ENCODE measurements at places on chromosomes 1 and 21.
A peak's percentile ranks its signal among the peaks of the same experiment; 100 is the strongest.

DNA sequence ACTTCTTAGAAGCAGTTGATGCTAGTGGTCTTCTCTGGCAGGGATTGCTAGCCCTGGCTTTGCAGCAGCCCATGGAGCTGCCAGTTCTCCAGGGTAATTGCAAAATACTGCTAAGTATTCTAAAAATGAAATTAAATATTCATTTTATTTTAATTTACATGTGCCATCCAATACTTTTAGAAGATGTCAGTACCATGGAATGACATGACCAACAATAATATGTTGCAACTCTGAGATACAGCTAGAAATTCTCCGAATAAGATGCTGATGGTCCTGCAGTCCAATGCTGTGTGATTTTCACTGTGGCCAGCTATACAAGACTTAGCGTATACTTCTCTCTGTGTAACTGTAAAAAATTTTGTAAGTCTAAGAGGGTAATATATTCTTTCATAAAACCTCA lies 20.0 kb upstream of the WARS2 start:
- no peak for DNase-seq

- no peak for DNase-seq
Measured at GRCh38 chr1:160685266-160685665, 26.4 kb downstream of the CD48 start.

DNA sequence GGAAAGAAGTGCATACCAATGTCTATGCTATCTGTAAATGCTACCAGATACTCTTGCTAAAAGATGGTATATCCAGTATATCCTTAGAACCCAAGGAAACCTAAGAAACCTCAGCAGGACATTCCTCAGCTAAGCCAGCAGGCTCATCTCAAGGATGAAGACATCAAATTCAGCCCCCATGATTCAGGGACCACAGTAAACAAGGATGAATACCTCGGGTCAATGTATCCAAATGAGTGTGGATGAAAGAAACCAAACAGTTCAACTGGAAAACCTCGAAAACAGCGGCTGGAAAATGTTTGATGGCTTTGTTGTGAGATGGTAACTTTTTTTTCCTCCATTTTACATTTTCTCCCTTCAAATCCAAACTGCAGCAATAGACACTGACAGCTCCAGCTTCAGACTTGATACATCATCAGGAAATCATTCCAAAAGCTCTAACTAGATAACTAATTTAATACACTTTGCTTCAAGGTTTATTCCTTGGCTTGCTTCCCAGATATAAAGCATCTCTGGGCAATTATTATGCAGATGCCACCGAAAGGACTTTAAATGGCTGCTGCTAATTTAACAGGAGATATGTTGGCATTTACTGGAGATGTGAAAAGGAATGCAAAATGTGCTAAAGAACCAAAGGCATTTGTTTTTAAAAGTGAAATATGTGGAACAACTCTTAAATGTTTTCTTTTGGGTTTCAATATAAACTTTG lies 73.6 kb downstream of the SMYD2 start:
- no peak for DNase-seq

GRCh38 chr1:241615043-241615974 lies 24.9 kb downstream of the CHML start:
- DNase-seq: no peak

DNA sequence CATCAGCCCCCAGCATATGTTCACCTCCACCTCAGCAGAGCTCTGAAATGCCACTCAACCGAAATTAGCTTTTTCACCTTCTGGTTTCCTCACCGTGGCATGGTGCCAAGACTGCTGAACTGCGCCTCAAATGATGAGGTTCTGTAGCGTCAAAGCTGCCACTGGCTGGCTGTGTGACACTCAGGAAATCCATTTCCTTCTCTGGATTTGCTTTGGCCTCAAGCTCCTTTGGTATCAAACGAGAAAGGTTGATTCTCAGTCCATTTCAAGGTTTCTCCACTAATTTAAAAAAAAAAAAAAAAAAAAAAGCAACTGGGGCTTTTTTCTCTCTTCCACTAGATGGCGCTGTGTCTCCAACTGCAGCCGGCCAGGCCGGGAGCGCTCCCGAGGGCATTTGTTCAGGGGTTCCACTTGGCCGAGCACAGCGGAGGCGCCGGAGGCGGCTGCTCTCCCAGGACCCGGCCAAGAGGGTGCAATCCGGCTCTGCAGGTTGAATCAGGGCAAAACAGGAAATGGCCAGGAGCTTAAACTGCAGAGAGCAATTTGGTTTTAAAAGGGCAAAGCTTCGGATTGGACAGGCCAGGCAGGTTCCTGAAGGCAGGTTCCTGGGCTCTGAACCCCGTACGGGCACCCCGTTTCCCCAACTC lies 26.5 kb upstream of the PLA2G2C start:
- DNase-seq: peak; percentile 88

- no peak for DNase-seq
Measured at GRCh38 chr1:179786815-179787685, 44.0 kb downstream of the FAM163A start.

- peak; percentile 99 for DNase-seq
Measured at GRCh38 chr1:958823-959730, at the start of gene NOC2L. TSS of gene NOC2L (minus strand) at chr1:959256. CDS start at chr1:959240, 16 bp downstream.

DNA sequence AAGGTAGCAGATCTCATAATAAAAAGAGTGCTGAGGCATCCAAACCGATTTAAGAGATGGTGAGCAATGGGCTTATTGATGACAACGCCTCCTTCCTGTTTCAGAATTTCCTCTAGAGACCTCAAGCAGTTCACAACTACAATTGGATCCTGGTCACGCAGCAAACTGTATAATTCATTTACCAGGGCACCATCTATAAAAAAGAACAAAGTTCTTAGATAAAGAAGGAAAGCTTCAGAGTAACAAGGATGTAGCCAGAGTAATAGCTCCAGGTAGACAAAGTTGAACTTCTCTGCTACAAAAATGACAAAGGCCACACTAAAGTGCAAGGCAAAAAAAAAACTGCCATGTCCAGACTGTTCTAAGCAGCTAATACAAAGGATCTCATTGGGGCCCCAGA lies 3.4 kb downstream of the AP4B1 start:
- DNase-seq: no peak

GRCh38 chr21:42250422-42251403 lies 31.8 kb downstream of the ABCG1 start:
- no peak for DNase-seq

DNA sequence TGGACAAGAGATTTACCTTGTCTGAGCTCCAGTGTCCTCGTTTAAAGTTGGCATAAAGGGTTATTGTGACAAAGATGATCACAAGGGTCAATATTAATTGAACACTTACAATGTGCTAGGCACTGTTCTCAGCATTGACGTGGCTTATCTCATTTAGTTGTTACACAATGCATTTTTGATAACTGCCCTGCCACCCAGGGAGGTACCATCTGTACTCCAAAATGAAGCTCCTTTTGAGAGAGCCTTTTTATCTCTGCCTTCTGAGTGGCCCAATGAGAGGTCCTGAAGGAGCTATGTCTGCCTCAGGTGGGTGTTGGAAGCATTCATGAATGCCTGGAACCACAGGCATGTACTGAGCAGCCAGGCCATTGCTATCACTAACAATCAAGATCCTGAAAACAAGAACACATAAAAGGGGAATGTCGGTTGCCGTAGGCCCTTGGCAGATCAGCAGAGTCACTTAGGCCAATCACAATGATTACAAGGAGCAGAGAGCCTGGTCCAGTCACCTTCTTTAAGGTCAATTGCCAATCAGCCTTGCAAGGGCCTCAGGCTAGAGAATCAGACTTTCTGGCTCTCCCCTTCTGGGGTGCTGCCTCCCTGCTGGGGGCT lies 78.5 kb downstream of the NMNAT2 start:
- DNase-seq: no peak

- no peak for DNase-seq
Measured at GRCh38 chr1:112514901-112515300, 6.1 kb downstream of the WNT2B start.

DNA sequence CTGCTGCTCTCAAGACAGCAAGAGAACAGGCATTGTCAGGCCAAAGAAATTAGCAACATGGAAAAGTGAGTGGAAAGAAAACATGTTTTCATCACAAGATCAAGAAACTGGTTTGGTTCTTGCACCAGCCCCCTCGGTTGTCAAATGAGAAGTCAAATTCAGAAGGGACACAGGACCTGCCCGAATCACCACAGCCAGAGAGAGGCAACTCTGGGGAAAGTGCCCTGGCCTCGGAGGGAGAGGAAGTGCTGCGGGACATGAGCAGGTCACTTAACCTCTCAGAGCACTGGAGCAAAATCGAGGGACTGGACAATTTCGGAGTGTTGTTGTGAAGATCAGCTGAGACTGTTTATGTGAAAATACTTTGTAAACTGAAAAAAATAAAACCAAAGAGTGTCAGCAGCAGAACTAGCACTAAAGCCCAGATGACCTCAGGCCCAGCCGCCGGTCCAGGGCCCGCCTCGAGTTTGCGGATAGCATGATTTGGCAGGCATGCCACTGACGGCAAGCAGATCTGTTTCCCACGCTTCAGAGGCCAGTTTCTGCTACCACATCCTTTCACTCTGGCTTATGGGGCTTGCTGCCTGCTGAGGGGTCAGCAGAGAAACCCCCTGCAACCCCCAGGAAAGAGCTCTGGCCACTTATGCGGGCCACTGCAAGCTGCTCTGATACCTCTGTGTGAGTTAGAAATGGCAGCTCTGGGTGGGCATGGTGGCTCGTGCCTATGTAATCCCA lies 32.1 kb downstream of the CD247 start:
- DNase-seq: no peak

DNA sequence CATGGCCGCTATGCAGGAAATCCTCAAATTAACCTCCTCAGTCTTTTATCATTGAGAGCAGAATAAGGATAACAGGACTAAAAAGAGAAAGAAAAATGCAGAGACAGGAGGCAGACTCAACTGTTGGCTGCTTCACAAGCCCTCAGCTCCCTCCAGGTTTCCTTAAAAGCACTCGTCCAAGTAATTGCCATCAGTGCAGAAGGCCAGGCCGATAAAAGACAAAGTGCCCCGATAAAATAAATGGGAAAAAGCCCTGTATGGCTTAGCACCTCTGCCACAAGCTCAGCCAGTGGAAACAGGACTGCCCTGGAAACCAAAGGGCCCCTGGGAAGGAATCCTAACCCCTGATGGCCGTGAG lies 8.1 kb downstream of the S100A6 start:
- no peak for DNase-seq

GRCh38 chr1:31787261-31787660 lies 23.1 kb upstream of the ADGRB2 start:
- DNase-seq: peak; percentile 58

DNA sequence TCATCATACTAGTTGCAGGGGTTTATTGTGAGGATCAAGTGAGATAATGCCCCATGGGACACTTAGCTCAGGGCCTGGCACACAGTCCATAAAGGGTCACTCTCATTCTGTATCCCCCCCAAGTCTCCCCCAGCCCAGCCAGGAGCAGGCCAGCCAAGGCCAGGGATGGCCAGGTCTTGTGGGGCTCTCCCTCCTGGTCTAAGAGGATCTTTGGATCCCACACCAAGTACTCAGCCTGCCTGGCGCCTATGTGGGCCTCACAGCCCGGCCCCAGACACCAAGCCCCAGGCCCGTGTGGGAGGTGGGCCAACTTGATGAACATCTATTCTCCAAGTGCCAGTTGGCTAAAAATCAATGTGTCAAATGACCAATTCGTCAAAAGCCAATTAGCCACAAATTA lies 117.8 kb downstream of the GLIS1 start:
- peak; percentile 49 for DNase-seq

DNA sequence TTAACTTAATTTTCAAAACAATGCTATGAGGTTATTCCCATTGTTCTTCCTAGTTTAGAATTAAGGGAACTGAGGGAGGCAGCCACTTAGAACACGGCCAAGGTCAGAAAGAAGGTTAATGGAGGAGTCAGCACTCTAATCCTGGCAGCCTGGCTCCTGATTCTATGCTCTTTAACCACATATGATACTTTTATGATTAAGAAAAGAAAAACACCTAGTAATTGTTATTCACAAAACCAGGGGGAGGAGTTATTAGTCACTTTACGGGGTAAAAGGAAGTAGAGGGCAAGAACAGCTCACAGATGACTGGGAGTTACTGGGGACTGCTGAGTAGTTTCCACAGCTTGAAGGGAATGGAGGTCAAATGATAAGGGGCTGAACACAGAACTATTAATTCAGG lies 38.6 kb downstream of the GADD45A start:
- DNase-seq: no peak

GRCh38 chr1:23628951-23629387 lies 62.6 kb upstream of the RPL11 start:
- no peak for DNase-seq

DNA sequence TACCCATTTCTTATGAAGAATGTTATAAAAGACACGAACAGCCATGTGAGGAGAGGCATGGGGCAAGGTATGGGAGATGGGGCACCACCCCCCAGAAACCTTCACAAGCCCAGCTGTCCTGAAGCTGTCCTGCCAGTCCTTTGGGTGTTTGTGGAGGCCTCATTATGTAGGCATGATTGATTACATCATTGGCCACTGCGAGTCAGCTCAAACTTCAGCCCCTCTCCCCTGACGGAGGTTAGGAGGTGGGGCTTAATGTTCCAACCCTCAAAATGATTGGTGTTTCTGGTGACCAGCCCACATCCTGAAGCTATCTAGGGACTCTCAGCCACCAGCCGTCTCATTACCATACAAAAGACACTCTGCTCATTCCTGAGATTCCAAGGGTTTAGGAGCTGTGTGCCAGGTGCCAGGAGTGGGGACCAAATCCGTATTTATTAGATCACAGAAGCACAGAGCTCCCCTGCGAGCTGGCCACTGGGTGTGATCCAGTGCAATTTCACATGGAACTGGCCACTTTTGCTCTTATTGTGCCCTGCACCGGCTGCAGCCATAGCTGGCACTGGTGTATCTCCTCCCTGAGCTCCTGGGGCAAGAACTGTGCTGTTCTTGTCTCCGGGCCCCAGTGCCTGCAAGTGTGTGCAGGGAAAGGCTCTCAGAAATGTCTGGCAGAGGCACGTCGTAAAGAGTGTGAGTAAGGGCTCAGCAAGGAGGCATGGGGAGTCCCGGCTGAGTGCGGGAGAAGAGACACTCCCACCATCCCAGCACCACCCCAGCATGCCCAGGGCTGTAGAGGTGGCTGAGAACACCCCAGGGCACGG lies 10.5 kb downstream of the KIAA1614 start:
- no peak for DNase-seq

GRCh38 chr1:20124456-20125057 lies 5.2 kb upstream of the PLA2G2D start:
- peak; percentile 85 for DNase-seq

DNA sequence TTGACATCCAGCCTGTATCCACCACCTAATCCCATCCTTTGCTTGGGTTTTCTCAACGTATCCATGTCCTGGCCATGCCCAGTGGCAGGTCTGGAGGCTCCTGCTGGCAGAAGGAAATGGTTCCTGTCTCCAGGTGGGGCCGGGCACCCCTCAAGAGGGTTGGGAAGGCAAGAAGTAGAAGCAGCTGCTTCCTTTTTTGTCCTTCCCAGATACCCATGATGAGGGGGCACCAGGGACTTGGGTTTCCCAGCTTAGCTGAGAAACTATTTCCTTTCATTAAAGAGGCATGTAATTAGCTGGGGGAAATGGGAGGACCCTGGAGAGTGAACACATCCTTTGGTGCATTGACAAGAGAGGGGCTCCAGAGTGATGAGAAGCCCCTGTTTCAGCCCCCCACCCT lies 21.1 kb upstream of the SLC45A3 start:
- no peak for DNase-seq

- DNase-seq: no peak
Measured at GRCh38 chr1:243402868-243403267, 147.0 kb downstream of the SDCCAG8 start.

- no peak for DNase-seq
Measured at GRCh38 chr1:183896466-183897048, 91.6 kb downstream of the RGL1 start.
